Right ventricle myocardium inferior (tissue), 1 donor: ENCODE measurements at places on chromosomes 4 and X. TPM values are rescaled to one million over a fixed set of nuclear protein-coding genes. Genes with fewer than 3 reads are reported as not detected.

DNA sequence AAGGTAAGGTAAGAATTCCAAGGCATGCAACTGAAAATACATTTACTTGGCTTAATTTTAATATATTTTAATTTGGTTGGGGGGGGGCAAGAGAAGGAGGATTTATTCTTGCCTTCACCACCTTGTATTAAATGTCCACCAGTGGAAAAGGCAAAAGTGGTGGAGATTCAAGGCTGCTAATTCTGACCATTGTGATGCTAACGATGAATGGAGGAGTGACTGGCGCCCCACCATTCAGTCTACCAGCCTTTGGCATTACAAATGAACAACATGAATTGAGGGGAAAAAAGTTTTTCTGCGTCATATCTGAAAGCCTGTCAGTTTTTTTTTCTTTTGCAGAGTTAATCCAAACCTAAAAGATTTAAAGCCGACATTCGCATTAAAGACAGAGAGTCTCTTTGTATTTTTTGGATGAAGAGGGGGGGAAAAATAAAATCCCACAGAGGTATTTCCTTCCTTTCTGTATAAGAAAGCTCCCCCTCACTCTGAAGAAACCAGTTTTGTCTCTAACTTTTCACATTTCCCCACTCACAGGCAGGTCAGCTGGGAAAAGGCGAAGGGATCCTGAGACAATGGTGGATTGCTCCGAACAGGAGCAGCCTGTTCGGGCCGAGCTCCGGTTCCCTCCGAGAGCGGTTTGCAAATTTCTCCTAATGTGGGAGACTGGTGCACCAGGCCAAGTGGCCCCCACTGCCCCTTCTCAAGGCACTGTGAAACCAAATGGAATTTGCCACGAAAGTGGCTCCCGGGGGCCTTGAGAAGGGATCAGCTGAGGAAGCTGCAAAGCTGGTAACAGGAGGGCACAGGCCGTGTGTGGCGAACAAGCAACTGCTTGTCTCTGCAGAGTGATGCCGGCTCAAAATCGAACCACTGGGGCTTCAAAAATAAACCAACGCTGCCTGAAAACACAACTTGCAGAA is 28.1 kb downstream of the SHISA3 start:
- DNase-seq = no peak

GPRIN3 gene
- total RNA-seq = 5.9 TPM

- DNase-seq = no peak
Measured at GRCh38 chr4:155964016-155964891, 10.6 kb upstream of the CTSO start.

SPOCK3 gene
- not detected for total RNA-seq

CASP6 gene
- 8.9 TPM for total RNA-seq

- DNase-seq = no peak
Measured at GRCh38 chr4:67499799-67500198, 45.5 kb downstream of the CENPC start.

DNA sequence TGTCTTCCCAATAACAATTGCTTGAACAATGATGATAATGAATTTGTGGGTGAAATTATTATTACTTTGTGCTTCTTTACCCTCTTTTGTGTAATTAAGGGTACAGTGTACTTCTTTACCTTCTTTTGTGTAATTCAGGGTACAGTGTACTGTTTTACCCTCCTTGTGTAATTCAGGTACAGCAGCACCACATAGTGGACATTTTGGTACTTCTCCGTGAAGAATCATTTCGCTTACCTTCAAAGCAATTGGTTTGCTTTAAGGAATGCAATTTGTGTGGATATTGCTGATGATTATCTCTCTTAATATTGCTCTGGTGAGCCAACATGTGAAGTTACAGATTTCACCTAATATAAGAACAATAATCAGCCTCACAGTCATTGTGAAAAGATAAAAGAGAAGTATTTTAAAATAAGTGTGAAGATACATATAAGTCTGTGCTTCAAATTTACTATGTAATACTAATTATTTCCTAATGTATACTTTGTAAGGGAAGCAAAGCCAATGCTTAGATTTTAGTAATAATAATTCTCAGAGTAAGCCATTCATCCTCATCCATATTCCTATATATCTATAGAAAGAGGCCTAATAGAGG is 27.2 kb upstream of the SEC24B start:
- DNase-seq = no peak

- no peak for DNase-seq
Measured at GRCh38 chr4:25755911-25756310, 100.3 kb downstream of the SLC34A2 start.

- DNase-seq = no peak
Measured at GRCh38 chr4:51868449-51868847, 25.5 kb downstream of the DCUN1D4 start.

TASL gene
- 0.68 TPM for total RNA-seq

DNA sequence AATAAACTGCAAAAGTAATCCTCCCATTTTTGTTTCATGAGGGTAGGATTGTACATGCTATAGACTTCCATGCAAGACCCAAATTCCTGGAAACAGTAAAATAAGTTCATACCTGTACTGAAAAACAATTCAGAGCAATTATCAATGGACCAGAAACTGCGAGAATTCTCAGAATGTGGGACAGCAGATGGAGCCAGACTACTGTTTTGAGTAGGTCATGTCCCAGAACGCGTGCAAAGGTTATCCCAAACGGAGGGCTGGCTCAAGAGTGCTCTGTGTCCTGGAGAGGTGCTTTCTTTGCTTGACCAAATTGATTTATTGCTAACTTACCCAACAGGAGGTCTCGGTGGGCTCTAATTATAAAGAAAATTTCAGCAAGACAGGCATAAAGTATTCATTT is 1.7 kb upstream of the MAGEH1 start:
- DNase-seq = no peak

- no peak for DNase-seq
Measured at GRCh38 chr4:122156819-122157218, 4.7 kb downstream of the BLTP1 start.

- no peak for DNase-seq
Measured at GRCh38 chr4:182736207-182736606, 181.0 kb downstream of the DCTD start.

GRCh38 chrX:63434665-63435064 is 83.5 kb upstream of the SPIN4 start:
- no peak for DNase-seq

SLC6A14 gene
- total RNA-seq = not detected

TACR3 gene
- not detected for total RNA-seq

- DNase-seq = no peak
Measured at GRCh38 chrX:97402903-97403302, 519.2 kb downstream of the RPA4 start.

- DNase-seq = no peak
Measured at GRCh38 chr4:165464813-165465381, 86.1 kb downstream of the CPE start.

GRCh38 chrX:9184211-9184610 is 150.3 kb upstream of the FAM9B start:
- DNase-seq = no peak

GRCh38 chrX:138723301-138723700 is 11.8 kb upstream of the FGF13 start:
- no peak for DNase-seq

ADH1C gene
- 7.5 TPM for total RNA-seq

- no peak for DNase-seq
Measured at GRCh38 chr4:15656038-15656470, 897 bp upstream of the FBXL5 start.

GRCh38 chrX:144219035-144219434 is 335.2 kb downstream of the UBE2NL start:
- DNase-seq = no peak

DNA sequence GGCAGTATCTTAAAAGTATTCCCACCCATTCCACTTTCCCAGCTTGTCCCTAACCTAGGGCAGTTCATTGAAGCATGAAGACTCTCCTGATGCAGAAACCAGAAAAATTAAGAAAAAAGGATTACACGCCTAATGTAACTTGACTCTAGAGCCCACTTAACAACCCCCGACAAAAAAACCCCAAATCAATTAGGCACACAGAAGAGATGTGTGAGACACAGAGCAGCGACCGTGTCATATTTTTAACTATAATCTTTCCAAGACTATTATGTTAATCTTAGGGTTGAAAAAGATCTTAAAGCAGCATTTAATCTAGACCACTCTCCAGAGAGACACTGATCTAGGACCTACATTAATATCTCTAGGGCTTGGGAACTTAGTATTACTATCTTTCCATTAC is 1.3 kb downstream of the YTHDC1 start:
- DNase-seq = no peak

- DNase-seq = no peak
Measured at GRCh38 chr4:188329521-188329920, 190.3 kb downstream of the TRIML1 start.

SLC9B2 gene
- 3.3 TPM for total RNA-seq

DNA sequence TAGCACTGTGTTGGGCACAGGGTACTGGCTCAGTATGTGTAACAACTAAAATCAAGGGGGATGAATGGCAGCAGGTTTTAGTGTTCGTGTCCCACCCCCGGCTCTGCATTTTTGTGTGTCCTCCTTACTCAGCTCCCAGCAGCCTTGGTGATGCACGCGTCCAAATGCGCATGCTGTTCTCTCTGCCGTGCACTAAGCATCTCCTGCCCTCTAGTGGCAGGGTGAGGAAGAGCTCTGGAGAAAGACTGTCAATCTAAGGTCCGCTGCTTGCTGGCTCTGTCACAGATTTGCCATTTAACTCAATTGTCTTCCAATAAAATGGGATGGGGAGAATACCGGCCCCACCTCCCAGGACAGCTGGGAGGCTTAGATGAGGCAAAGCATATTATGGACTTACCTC is 61.4 kb downstream of the WFS1 start:
- no peak for DNase-seq

GRCh38 chrX:141903400-141904155 is at the start of gene MAGEC1:
TSS of gene MAGEC1 (plus strand) at chrX:141903894. CDS start at chrX:141905073, 1,179 bp downstream.
- DNase-seq = no peak

SRPK3 gene
- 43.3 TPM for total RNA-seq

GRCh38 chr4:88419874-88420273 is 37.0 kb upstream of the HERC5 start:
- DNase-seq = no peak

NHS gene
- total RNA-seq = 2.8 TPM

DNA sequence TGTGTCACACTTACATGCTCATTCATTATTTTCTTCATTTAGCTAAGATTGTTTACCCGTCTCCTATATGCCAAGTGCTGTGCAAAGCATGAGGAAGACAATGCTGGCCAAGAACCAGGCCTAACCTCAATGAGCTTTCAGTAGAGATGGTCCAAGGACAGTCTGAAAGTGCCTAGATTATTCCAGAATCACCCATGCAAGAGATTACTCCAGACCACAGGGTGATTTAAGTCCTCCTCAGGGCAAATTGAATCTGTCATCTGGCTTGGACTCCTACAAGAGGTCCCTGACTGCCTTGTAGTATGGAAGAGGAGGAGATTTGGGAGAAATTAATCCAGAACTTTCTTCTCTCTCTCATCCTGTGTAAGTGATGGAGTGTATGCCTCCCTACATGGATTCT is 99.4 kb upstream of the NDP start:
- DNase-seq = no peak

CCNI gene
- total RNA-seq = 251 TPM

- DNase-seq = no peak
Measured at GRCh38 chr4:169634975-169635374, 14.6 kb downstream of the CLCN3 start.

MCF2 gene
- 0.30 TPM for total RNA-seq

GRCh38 chr4:38390969-38391545 is 272.9 kb upstream of the KLF3 start:
- no peak for DNase-seq

DNA sequence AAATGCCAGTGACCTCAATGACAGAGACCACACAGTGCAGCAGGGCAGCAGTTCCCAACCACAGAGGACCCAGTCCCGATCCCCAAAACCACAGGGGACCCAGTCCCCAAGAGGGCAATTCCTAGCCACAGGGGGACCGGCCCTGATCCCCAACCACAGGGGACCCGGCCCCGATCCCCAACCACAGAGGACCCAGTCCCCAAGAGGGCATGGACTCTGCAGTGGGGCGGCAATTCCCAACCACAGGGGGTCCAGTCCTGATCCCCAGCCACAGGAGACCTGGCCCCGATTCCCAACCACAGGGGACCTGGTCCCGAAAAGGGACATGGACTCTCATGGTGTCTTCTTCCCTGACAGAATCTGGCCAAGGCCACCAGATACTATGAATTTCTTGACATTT is 136.3 kb downstream of the AFAP1 start:
- DNase-seq = no peak

- DNase-seq = no peak
Measured at GRCh38 chr4:90121676-90122354, 5.4 kb upstream of the CCSER1 start.

DNA sequence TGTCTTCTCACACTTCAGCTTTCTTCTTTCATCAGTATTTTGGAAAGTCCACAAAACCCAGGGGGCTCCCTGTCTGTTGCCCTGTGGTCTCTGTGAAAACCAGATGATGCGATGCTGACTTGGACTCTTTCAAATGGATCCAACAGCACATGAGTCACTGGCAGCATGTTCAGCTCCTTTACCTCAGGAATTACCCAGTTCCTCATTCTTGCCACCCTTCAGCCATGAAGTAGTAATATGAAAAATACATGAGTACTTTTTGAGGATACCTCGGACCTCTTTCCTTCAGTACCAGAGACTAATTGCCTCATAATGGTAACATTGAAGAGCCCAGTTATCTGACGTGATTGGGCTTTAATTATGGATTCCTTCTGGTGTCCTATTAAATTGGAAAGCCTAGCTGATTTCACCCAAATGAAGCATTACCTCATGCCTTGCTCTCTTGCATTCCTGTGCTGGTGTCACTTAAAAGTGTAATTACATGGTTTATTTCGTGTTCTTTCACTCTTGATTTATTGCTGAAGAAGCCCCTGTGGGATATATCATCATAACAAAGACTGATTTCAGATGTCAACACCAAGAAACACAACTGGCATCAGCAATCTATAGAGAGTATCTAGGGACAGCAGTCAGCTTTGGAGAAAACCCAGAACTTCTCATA is 63.4 kb downstream of the NFKB1 start:
- no peak for DNase-seq

GRCh38 chr4:14742054-14742453 is 260.2 kb upstream of the CPEB2 start:
- no peak for DNase-seq

DNA sequence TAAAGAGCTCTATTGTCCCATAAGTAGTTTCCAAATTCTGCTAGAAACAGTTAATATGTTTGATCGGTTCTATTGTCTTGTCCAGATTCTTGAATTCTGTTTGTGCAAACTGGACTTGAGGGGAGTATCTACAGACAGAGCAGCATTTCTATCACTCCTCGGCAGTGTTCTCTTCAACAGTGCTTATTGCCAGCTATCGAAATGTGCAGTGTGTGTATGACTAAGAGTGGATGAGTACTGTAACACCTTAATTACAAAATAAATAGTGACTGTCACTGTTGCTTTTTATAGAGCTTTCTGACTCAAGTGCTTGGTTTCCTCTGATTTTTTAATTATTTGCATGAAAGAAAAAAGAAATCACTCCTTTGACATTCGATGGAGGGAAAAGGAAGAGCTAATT is 274.6 kb downstream of the RPA4 start:
- DNase-seq = no peak

- DNase-seq = no peak
Measured at GRCh38 chr4:23654791-23655190, 235.1 kb downstream of the PPARGC1A start.

- no peak for DNase-seq
Measured at GRCh38 chr4:139956507-139957017, 197.4 kb downstream of the MAML3 start.

AKAP14 gene
- not detected for total RNA-seq
